Activated naive CD4-positive, alpha-beta T cell treated with anti-CD3 and anti-CD28 coated beads, Interleukin-2, amount 50 U/mL, for 72 hours (primary cell): ENCODE measurements at places on chromosomes 12 and 14. TPM values are rescaled to one million over a fixed set of nuclear protein-coding genes. Genes with fewer than 3 reads are reported as not detected.

Gene NAA25
- 61.2 TPM for total RNA-seq

Gene MANSC1
- 1.6 TPM for total RNA-seq

Gene SUOX
- 5.7 TPM for total RNA-seq

Gene TSPAN9
- 0.97 TPM for total RNA-seq

Gene PPP4R4
- 8.7 TPM for total RNA-seq

Gene SPSB2
- 1.4 TPM for total RNA-seq

Gene INSM2
- 0.08 TPM for total RNA-seq

Gene NPAS3
- total RNA-seq = not detected

Gene SLC41A2
- 19.8 TPM for total RNA-seq

Gene SCAF11
- total RNA-seq = 123 TPM

Gene IL26
- not detected for total RNA-seq

Gene KIF26A
- 0.43 TPM for total RNA-seq

Gene C2CD5
- 34.3 TPM for total RNA-seq

Gene SMIM10L1
- 7.0 TPM for total RNA-seq

Gene NRL
- 2.9 TPM for total RNA-seq
